ENCODE measurements at places on chromosomes 16 and 17.

DNA sequence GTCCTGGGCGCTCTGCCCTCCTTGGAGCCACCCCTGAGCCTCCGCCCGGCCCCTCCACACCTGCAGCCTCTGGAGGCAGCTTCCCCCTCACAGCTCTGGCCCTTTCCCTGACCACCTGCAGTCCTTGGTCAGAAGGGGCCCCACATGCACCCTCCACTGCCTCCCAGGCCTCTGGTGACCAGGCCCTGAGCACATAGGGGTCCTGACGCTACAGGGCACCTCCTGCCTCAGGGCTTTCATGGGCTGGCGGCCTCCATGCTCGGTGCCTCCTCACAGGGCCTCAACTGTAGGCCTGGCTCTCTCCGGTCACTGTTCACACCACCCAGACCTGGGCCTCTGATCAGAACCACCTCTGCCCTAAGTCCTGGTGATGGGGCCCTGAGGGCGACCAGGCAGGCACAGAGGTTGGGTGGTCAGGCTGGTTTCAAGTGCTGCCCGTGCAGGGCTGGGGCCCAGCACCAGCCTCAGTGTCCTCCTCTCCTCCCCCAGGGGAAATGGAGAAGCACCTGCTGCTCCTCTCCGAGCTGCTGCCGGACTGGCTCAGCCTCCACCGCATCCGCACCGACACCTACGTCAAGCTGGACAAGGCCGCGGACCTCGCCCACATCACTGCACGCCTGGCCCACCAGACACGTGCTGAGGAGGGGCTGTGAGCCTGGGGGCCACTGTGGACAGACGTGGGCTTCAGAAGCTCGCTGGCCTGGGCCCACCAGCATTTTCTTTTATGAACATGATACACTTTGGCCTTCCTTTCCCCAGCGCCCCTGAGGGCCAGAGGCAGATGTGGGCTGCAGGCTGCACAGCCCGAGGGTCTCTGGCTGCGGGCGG lies 3.9 kb downstream of the APRT start:
- no peak for DNase-seq

- no peak for DNase-seq
Observed at GRCh38 chr17:15334266-15334665, 7.1 kb downstream of the TEKT3 start.

- no peak for DNase-seq
Observed at GRCh38 chr17:59751955-59752413, 44.5 kb downstream of the VMP1 start.

DNA sequence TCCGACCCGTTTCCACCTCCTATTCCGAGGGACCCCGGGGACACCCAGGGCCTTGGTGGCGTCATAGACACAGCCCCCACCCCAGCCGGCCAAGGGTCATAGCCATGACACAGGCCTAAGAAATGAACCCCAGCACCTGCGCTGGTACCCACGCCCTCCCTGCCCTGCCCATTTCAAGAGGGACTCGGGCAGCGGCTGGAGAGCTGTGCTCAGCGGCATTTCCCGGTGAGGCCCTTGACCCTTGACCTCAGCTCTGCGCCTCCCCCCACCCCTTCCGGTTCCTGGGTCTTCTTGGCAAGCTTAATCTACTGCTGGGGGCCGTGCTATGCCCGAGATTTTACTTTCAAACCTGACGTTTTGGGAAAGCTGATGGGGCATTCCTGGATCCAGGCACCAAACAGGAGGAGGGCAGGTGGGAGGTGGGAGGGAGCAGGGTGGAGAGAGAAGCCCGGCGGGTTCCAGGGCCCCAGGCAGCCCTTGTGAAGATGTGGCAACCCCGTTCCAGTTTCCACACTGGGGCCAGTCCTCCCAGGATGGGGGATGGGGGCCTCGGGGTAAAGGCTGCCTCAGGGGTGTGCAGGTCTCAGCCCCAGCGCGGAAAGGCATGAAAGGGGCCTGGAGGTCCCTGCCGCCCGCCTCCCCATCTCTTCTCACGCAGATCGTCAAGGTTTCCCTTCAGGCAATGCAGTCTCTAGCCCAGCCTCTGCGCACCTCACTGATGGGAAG lies at the start of gene SLC22A31:
Gene SLC22A31, minus strand, starts transcription at position 414 of the 726 bp plus-strand sequence. Its CDS starts 36 bp downstream, at position 378.
- DNase-seq = no peak

DNA sequence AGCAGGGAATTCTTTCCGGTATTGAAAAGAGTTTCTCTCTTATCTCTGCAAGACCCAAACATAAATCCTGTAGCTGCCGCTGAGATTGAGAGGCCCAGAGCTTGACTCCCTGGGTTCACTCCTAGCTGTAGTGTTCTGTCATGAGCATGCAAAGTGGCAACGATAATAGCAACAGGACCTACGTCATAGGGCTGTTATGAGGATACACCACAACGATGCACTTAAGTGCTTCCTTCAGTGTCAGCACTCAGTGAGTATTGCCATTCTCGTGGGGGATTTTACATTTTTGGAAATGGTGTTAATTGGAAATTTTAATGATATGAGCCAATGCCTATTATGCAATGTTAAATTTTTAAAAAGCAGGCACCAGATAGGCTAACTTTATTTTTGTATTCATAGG lies 199.8 kb downstream of the CYLD start:
- DNase-seq = no peak

Data from activated T-cell treated with anti-CD3 and anti-CD28 coated beads, Interleukin-2, amount 50 U/mL, for 1 hour (primary cell).